ENCODE measurements at places on chromosomes 13 and 19.

GRCh38 chr13:75038393-75039113 lies 443.4 kb downstream of the TBC1D4 start:
- DNase-seq, result peak; percentile 40

DNA sequence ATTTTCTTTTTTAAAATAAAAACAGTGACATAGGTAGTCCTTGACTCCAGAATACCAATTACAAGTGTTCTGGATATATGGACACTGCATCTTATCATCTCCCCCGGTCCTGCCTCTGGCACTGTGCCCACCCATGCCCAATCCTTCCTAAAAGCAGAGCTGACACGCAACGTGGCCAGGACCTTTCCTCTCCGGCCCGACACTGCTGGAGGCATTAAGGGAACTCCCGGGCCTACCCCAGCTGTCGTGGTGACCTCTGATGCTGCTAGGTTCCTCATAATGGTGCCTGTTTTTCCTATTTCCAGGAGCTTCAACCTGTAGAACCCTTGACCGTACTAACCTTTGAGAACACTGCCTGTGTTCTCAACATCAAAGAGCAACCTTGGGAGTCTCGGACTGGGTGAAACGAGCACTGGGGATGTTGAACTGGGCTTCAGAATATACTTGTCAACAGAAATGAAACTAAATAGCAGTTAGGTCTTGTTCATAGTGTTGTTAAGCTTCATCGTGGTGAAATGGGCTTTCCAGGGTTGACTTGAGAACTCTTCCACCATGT lies 13.9 kb upstream of the RNF113B start:
- DNase-seq, result no peak

GRCh38 chr13:99892196-99892613 lies 79.4 kb downstream of the ZIC5 start:
- DNase-seq, result no peak

- no peak for DNase-seq
These were observed 69.8 kb upstream of the SCEL start for GRCh38 chr13:77465603-77466195.

DNA sequence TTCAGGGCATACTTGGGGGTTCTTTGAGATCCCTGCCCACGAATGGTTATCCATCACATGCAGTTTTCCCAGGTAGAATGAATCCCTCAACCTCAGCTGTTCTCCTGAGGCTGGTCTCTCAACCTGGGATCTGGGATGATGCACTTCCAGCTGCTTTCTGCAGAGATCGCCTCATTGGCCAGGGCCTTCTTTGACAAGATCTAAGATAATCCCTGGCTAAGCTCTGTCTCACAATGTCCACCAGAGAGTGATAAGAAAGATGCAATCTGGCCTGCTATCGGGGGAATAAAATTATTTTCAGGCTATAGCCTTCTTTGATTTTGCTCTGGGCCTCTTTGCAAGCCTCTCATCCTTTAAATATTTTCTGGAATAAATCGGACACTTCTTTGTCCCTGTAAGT lies 1021.1 kb downstream of the EFNB2 start:
- no peak for DNase-seq

DNA sequence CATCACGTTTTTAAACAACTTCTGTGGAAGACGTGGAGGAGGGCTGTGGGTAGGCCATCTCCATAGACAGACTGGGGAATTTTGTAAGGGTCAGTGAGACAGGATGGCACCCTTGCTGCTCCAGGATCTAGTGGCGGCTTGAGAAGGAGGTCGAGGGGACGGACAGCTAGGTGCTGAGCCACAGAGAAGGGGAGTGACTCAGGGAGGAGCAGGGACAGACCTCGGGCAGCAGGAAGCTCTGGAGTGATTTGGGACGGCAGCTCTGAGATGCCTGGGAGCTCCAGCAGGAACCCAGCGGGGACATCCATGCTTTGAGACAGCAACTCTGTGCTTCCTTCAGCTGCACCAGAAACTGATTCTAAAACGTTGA lies 169.1 kb upstream of the SOX1 start:
- no peak for DNase-seq

DNA sequence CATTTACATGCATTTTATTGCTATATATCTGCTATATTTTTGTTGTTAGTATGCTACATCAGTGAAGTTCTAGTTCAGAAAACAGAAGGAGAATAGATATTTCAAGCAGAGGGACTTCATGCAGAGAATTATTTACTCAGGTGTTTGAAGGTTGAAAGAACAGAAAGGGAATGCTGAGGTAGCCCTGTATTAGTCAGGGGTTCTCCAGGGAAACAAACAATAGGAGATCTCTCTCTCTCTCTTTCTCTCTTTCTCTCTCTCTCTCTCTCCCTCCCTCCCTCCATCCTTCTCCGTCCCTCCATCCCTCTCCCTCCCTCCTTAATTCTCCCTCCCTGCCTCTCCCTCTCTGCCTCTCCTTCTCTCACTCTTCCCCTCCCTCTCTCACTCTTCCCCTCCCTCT lies 114.3 kb upstream of the TDRD3 start:
- DNase-seq, result peak; percentile 96

GRCh38 chr13:70623239-70623638 lies 515.0 kb upstream of the KLHL1 start:
- DNase-seq, result peak; percentile 26

GRCh38 chr13:90055121-90055520 lies 1292.4 kb upstream of the MIR17HG start:
- DNase-seq, result no peak

DNA sequence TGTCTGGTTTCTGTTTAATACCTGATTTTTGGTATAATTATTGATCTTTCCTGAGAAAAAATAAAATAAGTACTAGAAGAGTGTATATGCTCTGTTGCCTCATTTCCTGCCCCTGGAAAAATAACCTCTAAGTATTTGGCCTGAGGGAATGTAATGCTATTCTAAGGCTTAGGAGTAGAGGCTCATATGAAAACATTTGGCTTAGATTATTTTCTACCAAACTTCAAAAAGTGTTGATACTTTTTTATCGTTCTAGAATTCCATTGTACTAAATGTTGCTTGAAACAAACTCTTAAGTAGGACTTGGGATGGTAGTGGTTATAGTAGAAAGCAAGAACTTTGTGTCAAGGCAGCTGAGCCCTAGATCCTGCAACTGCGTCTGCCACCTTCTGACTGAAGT lies 57.8 kb downstream of the COG3 start:
- DNase-seq, result no peak

- DNase-seq, result no peak
These were observed 500.0 kb downstream of the DIAPH3 start for GRCh38 chr13:59663707-59664106.

- no peak for DNase-seq
These were observed 193.5 kb downstream of the TEX29 start for GRCh38 chr13:111513766-111514609.

- DNase-seq, result no peak
These were observed 320.6 kb downstream of the FOXO1 start for GRCh38 chr13:40345654-40346372.

GRCh38 chr13:24212674-24213073 lies 52.2 kb downstream of the SPATA13 start:
- DNase-seq, result no peak

DNA sequence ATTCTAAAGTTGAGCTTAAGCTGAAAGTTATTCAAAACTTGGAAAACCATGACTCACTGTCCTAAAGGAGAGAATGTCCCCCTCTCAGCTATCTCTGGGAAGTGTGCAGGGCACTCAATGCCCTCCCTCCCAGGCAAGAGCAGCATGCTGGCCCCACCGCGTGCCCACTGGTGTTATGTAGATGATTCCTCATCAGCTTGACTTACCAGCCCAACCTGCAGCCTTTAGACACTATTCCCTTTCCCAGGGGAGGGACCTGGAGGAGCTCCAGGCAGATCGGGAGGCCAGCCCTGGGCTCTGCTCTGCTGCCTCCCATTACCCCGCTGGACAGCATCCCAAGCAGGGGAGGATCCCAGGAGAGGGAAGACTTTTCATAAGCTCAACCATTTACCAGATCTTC lies 124.6 kb downstream of the FGF14 start:
- peak; percentile 34 for DNase-seq

DNA sequence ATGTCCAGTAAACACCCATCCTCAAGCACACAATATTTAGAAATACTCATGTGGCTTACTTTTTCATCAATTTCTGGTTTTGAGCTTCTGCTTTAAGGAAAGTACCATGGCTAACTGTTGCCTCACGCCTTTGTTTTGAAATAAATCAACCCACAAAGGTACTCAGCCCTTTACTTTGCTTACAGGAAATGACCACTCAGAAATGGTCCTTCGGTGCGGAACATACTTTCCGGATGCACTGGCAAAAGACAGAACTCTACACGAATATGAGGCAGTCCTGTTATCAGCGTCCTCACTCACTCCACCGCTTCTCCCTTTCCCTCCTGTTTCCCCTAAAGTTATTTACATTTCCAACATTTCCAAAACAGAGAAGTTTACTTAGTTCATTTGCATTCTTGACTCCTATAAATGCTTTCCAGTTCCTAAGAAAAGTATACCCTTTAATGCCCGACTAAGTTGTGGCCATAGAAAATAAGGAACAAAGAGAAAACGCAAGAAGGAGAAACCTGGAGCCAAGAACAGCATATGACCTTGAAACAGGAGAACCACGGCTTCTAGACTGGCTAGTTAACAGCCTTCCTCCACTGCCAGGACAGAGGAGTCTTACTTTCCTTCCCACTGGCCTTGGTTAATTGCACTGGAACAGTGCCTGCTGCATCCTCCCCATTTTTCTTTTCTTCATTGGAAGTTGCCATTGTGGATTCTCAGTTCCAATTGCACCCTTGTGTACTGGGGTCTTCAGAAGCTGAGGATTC lies 10.6 kb downstream of the FPR2 start:
- no peak for DNase-seq

DNA sequence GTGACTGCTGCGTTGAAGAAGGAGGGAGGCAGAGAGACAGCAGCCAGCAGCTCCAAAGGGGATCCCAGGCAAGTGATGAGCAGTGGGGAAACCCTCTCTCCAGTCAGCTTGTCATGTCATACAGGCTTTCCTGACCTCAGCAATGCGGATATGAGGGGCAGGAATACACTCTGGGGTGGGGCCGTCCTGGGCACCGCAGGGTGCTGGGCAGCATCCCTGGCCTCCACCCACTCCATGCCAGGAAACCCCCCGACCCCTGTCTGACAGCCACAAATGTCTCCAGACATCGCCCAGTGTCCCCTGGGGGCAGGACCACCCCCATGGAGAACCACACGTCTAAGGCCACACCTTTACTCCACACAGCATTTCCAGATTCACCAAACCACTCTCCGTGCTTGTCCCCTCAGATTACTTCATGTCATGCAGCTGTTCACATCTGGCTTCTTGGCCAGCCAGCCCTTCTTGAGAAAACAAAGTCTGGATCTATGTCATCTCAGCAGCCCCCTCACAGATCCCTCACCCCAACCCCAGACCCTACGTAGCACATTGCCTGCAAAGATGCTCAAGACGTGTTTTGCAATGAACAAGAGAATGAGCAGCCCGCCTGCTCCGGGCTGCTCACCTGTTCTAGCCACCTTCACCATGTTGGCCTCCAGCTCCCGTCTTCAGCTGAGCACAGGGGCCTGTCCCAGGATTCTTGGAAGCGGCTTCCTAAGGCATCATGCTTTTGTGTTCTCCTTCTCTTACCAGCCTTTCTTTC lies 46.5 kb downstream of the RFX2 start:
- DNase-seq, result no peak

GRCh38 chr13:22405891-22406290 lies 735.0 kb downstream of the FGF9 start:
- peak; percentile 1 for DNase-seq

GRCh38 chr19:49116544-49116943 lies 2.4 kb downstream of the LIN7B start:
- DNase-seq, result no peak

DNA sequence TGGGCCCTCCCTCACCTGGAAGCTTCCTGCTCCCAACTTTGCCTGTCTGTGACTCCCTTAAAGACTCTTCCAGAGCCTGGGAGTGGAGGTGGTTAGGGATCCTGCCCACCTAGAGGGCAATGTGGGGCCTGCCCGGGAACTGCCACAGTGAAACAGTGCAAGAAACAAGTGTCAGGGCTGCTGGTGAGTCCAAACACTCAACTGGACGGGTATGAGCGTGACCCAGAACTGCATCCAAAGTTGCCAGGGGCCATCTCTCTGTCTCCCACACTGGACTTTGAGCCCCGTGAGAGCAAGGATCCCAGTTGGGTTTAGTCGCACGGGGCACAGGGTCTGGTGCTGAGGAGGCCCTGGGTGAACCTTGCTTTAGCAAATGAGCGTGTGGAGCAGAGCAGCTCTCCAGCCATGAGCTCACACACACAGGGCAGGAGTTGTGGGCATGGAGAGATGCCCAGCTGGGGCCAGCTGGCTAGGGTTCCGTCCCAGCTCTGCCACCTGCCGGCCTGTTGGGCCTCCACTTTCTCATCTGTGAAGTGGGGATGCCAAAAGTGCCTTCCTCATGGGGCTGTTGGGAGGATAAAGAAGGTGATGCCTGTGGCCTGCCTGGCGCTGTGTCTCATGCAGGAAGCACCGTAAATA lies 2.8 kb upstream of the NUMBL start:
- DNase-seq, result no peak

- no peak for DNase-seq
These were observed 57.9 kb downstream of the THSD1 start for GRCh38 chr13:52348071-52348470.

- DNase-seq, result no peak
These were observed 248.2 kb downstream of the SHISA2 start for GRCh38 chr13:25803641-25804040.

DNA sequence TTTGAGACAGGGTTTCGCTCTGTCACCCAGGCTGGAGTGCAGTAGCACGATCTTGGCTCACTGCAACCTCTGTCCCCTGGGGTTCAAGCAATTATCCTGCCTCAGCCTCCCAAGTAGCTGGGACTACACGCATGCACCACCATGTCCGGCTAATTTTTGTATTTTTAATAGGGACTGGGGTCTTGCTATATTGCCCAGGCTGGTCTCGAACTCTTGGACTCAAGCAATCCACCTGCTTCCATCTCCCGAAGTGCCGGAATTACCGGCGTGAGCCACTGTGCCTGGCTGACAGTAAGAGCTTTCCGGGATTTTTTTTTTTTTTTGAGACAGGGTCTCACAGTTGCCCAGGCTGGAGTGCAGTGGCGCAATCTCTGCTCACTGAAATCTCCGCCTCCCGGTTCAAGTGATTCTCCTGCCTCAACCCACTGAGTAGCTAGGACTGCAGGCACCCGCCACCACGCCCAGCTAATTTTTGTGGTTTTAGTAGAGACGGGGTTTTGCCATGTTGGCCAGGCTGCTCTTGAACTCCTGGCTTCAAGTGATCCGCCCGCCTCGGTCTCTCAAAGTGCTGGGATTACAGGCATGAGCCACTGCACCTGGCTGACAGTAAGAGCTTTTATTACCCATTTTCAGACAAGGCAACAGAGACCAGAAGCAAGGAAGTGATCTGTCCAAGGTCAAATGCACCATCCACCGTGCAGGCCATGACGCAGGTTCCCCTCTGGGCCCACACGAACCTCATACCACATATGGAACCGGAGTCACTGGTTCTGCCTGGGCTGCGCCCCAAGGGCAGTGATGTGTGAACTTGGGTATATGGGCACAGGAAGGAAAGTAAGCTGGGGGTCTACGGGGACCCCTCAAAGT lies 21.0 kb downstream of the RFX1 start:
- no peak for DNase-seq

Data from NCI-H69 (cell line).